Glomerular endothelial cell (primary cell): ENCODE measurements at places on chromosomes 4 and X. TPM values are rescaled to one million over a fixed set of nuclear protein-coding genes. Genes with fewer than 3 reads are reported as not detected.

- no peak for DNase-seq
These were observed 192.5 kb downstream of the SOWAHB start for GRCh38 chr4:76705472-76705871.

Gene PHOX2B
- not detected in 2 replicates for total RNA-seq

Gene SOWAHD
- total RNA-seq: not detected in 2 replicates

- no peak for DNase-seq
These were observed 82.2 kb upstream of the FRG1 start for GRCh38 chr4:189858435-189858834.
